ENCODE measurements at places on chromosomes 1 and 21.

GRCh38 chr1:155320661-155321617, at the start of gene RUSC1:
TSS of gene RUSC1 (plus strand) at chr1:155320894. CDS start at chr1:155321774, 880 bp downstream.
- peak; percentile 27 for DNase-seq

DNA sequence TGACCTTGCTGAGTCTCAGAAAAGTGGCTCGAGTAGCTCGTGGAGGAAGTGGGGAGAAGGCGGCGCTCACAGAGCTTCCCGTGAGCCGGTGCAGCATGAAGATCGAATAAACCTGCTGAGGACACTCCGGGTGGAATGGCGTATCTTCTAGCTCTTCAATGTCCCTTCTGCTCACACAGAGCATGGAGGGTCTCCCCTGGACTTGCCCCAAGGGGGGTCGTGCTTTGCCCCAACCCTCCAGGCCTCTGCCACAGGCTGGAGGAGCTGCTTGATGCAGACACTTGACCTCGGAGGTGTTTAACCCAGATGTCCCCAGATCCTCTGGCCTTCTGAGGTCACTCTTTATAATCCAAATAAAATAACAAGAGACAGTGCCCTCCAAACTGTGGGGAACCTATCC, 2.2 kb upstream of the KRTAP10-12 start:
- no peak for DNase-seq

GRCh38 chr1:6348511-6349191, 44.9 kb downstream of the ACOT7 start:
- DNase-seq, result peak; percentile 29

DNA sequence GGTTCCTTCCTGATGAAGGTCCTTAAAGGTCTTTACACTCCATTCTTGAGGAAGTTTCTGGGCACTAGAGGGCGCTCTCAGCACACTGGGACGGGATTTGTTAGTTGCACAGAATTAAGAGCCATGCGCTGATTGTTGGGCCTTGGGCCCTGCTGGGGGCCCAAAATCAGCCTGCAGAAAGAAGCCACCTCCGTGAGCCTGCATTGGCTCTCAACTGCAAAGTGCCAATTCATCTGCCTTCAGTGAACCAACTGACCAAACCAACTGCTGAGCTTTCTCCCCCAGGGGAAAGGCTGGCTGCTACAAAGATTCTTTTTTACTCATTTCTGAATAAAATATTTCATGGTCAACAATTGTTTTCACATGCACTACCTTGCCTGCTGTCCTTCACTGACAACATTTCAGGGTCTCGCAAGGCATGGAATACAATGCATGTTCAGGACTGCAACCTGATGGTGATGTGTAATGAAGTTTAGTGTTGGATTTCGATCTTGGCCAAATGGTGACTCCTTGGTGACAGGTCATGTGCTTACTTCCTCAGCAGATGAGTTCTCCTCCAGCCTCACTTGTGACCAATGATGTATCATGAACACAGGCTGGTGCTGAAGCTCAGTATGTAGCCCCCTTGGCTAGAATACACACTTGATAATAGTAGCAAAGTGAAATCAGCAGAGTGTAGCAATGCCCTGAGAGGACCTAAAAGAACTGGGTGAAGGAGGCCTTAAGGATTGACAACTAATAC, 45.7 kb upstream of the PRDX6 start:
- DNase-seq, result peak; percentile 83

- no peak for DNase-seq
Measured at GRCh38 chr21:31497914-31498313, 153.9 kb upstream of the TIAM1 start.

DNA sequence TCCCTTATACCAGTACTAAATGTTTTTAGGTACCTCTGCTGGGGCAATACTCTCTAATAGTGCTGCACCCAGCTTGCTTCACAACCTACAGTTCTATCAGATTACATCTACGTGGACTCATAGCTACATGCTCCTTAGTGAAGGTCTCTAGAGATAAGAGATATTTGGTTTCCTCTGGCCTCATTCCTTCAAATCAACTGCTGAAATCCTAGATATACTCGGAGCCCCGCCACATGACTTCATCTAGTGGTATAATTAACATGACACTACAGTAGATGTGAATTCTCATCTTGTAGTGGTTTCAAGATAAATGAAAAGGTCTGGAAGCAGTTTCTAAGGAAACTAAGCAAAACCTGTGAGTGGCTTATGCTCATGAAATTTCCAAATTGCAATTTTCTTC, 115.4 kb downstream of the SMYD2 start:
- DNase-seq, result no peak

DNA sequence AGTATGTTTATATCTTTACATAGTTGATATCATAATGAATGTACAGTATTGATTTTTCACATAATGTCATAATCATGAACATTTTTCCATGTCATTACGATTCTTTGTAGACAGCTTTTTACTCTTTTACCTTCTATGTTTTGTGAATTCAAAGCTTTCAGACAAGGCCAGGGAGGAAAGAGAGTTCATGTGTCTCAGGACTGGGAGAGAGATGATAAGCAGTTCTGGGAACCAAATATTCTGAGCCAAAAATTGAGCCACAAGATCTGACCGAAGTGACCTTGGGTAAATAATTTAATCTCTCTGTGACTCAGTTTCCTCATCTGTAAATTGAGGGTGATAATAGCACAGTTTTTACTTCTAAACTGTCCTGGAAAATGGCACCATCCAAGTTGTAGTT, 31.8 kb downstream of the CSF1 start:
- DNase-seq, result no peak

DNA sequence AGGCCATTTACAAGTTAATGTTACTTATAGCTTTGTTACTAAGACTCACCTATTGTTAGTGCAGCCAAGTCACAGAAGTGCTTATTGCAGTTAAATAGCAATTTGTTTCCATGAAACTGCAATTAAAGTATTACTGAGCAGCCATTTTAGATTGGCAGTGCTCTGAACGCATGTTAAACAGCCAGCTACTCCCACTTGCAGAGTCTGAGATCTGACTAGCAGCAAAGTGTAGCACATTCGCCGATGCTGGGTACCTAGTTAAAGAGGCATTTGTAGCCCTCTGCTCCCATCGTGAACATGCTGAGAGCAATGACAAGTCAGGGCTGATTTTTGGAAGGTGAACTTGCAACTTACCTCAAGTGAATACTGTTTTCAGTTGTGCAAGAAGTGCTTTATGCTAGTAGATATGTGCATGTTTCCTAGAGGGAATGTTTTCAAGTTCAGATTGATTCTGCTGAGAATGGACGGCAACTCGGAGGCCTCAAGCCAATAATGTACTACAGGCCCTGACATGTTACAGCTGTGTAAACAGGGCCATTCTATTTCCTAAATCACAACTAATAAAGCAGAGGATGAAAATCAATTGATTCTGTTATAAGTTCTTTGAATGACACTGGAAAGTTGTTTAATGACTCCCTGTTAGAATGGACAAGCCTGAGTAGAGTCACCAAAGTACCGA, 19.8 kb downstream of the LMO4 start:
- DNase-seq, result no peak

- DNase-seq, result no peak
Measured at GRCh38 chr1:77605246-77606026, 77.0 kb downstream of the ZZZ3 start.

- no peak for DNase-seq
Measured at GRCh38 chr1:8670371-8670818, 147.0 kb downstream of the RERE start.

- DNase-seq, result no peak
Measured at GRCh38 chr1:2003541-2004131, at the start of gene CFAP74. TSS of gene CFAP74 (minus strand) at chr1:2003786. CDS start at chr1:1990956, 12,830 bp downstream.

GRCh38 chr1:43706598-43707189, 642 bp upstream of the ST3GAL3 start:
- DNase-seq, result no peak

GRCh38 chr1:31380181-31380580, 7.3 kb upstream of the FABP3 start:
- DNase-seq, result no peak

DNA sequence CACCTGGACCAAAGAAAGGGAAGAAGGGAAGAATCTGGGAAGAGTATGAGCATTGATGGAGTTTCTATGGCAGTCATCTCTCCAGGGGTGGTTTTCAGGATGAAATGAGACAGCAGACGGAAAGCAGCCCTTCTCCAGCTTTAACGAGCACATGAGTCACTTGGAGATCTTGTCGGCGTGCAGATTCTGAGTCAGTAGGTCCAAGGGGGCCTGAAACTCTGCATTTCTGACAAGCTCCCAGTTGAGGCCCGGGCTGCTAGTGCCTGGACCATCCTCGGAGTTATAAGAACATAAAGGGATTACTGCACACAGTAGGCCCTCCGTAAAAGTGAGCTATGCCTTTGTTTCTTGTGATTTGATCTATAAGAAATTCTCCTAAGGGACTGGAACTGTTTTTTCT, 17.6 kb downstream of the HSPG2 start:
- no peak for DNase-seq

GRCh38 chr1:46613661-46614603, 2.7 kb downstream of the MOB3C start:
- DNase-seq, result no peak

DNA sequence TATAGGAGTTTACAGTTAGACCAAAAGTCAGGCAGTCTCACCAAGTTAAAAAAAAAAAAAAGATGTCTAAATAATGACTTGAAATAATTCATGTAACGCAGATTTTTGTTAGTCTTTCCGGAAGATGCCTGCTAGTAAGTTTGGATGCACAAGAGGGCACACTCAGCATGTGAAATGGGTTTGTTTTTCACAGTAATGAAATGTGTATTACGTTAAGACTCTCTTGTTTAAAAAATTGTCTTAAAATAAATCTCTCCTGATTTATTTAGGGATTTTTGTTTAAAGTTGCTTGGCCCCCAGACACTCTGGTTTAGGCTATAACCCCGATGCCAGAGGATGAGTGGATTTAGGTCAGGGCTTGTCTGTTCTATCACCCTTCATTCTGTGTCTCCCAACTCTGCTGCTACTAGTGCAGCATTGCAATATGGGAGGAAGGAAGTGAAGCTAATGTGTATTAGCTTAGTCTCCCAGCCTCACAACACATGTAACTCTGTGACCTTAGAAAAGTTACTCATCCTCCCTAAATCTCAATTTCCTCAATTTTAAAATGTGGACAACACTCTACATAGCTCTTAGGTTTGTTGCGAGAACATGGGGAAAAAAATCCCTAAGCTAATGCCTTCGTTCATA, 25.7 kb downstream of the CTH start:
- DNase-seq, result no peak

- no peak for DNase-seq
Measured at GRCh38 chr1:208223136-208223535, 21.0 kb downstream of the PLXNA2 start.

GRCh38 chr1:44539991-44540730, 134.1 kb downstream of the TMEM53 start:
- no peak for DNase-seq

- DNase-seq, result no peak
Measured at GRCh38 chr1:214719207-214719606, 116.2 kb downstream of the CENPF start.

DNA sequence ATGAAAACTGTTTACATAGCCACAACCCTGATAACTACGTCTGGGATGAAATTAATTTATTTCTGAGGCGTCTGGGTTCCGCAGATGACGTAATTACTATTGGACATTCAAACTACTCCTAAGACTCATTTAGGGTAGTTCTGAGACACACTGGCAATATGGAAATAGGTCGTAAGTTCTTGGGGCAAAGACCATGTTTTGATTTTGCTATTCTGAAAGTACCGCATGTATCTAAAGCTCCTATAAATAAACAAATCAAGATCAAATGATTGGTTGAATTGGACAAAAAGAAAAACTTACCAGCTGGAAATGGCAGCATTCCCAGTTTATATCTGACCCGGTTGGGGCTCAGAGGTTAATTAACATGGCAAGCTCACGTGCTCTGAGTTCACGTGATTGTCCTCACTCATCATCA, 74.3 kb downstream of the DHRS3 start:
- DNase-seq, result no peak

DNA sequence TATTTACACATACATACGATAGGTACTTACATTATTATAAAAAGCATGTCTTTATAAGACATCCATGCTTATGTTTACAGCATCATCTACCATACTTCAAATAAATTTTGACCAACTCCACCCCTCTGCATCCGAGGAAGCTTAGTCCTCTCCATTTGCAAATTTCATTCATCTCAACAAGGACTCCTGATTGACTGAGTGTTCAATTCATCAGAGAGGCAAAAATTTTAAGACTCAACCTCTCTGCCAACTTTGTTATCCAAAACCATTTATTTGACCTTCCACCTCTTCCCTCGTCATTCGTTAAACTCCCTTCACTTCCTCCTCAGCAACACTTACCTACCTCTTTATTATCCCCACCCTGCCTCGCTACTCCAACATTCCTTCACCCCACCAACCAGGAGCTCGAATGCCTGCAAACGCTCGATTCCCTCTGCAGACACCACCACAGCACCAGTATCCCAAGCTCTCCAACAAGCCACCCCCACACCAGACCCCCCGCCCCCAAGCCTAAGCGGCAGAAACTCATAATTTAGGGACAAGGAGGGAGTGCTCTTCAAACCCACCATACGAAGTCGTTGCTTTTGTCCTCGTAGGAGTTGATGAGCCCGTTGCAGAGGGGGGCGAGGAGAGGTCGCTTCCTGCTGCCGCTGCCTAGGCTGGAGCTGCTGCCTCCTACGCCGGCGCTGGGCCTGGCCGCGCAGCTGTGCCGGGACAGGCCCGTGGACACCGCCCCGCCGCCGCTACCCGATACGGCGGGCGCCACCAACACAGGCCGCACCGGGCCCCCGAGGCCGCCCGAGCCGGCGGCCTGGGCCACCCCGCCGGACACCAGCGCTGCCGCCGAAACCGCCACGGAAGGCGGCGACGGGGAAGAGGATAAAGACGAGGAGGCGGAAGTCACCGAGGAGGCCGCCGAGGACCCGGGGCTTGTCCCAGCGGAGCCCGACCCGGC, 803 bp downstream of the COP1 start:
- DNase-seq, result peak; percentile 9

GRCh38 chr1:58041621-58042020, 504.9 kb downstream of the OMA1 start:
- DNase-seq, result no peak

DNA sequence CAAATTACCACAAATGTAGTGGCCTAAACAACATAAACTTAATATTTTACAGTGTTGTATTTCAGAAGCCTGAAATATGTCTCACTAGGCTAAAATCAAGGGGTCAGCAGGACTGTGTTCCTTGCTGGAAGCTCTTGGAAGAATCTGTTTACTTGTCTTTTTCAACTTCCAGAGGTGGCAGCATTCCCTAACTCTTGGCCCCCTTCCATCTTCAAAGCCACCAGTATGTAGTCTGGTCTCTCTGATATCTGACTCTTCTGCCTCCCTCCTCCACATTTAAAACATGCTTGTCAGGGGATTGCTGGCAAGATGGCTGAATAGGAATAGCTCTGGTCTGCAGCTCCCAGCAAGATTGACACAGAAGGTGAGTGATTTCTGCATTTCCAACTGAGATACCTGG, 567.5 kb downstream of the PLA2G4A start:
- DNase-seq, result no peak

GRCh38 chr1:236809148-236809547, 14.1 kb downstream of the MTR start:
- DNase-seq, result no peak

DNA sequence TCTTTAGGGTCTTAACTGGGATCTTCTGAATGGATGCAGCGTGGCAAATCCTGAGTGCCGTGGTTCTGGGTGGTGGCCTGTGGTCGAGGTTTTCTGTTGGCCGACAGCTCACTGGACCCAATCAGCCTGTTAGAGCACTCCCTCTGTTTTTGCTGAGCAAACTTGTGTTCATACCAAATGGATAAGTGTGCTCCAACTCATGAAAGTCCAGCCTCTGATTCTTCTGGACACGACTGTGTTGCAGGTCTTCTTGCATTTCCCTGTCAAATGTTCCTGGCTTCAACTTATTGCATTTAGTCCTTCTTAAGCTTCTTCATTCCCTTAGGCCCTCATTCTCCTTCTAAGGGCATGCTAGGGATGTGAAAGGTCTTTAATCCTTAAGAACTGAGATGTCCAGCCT, 63.7 kb downstream of the AJAP1 start:
- no peak for DNase-seq

- DNase-seq, result no peak
Measured at GRCh38 chr1:84089867-84090266, 54.2 kb upstream of the PRKACB start.

Measured in activated CD8-positive, alpha-beta memory T cell treated with anti-CD3 and anti-CD28 coated beads for 1 hour (primary cell).